ENCODE measurements at places on chromosomes 7 and 10.

- no peak for DNase-seq
These were observed 60.8 kb upstream of the SMNDC1 start for GRCh38 chr10:110365356-110366143.

DNA sequence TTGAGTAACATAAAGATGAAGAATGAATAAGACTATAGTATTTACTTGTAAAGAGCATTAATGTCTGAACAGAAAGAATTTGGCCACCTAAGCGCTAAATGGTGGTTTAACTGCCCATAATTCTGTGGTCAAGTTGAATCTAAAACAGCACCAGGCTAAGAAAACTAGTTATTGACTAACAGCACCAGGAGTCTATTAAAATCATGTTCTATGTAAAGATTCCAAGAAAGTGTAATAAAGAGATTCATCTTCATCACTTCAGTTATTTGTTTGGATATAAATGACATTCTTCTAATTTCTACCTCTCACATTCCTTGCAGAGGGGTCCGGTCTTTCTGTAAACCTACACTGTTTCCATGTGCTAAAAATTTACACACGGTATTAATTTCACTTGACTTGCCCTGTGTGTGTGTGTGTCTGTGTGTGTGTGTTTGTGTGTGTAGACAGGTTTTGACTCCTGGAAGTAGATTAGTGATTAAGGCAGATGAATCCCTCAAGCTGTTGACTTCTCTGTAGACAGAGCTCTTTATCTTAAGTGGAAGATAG is 84.4 kb downstream of the KLF6 start:
- DNase-seq: no peak

GRCh38 chr7:52565974-52566373 is 469.5 kb upstream of the POM121L12 start:
- DNase-seq: no peak

DNA sequence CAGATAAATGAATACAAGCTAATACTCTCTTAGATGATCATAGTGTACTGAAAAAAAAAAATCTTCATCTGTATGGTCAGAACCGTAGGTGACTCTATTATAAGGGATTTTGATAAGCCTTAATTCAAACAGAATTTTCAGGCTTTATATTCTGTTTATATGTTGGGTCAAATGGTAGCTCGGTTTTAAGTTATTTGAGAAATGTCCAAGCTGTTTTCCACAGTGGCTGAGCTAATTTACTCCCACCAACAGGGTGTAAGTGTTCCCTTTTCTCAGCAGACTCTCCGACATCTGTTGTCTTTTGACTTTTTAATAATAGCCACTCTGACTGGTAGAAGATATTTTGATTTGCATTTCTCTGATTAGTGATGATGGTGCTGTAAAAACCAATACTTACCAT is 328.8 kb upstream of the MAGI2 start:
- DNase-seq: peak; percentile 78

DNA sequence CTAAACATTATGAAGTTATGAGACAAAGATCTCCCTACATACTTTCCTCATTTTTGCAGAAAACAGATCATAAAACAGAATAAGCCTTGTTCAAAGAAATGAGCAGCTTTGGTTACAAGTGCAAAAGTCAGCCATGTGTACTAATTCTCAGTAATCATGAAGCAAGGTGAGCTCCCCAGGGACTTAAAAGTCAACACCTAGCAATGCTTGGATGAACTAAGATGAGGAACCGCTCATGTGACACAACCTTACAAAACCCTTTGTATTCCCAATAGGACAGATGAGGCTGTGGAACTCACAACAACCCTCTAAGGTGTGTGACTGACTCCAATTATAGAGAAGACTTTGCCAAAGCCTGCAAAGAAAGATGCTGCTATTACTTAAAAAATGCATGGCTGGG is 154.5 kb downstream of the SLC25A13 start:
- DNase-seq: no peak

GRCh38 chr10:118374404-118374803 is 32.3 kb upstream of the FAM204A start:
- peak; percentile 3 for DNase-seq

DNA sequence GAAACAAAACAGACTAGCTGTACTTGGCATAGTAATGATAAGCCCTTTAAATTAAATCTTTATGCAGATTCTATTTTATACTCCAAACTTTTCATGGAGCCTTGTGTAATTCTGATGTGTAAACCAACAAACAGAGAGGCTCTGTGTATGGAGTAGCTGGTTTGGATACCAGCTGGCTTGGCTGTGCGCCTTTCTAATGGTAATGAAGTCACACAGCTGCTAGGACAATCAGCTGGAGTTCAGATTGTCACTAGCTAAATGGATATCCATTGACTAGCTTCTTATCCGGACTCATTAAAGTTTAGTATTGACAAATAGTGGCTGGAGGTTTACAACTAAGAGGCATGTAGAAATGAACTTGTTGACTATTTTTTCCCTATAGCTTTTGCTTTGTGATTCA is 398.4 kb downstream of the DGKB start:
- no peak for DNase-seq

DNA sequence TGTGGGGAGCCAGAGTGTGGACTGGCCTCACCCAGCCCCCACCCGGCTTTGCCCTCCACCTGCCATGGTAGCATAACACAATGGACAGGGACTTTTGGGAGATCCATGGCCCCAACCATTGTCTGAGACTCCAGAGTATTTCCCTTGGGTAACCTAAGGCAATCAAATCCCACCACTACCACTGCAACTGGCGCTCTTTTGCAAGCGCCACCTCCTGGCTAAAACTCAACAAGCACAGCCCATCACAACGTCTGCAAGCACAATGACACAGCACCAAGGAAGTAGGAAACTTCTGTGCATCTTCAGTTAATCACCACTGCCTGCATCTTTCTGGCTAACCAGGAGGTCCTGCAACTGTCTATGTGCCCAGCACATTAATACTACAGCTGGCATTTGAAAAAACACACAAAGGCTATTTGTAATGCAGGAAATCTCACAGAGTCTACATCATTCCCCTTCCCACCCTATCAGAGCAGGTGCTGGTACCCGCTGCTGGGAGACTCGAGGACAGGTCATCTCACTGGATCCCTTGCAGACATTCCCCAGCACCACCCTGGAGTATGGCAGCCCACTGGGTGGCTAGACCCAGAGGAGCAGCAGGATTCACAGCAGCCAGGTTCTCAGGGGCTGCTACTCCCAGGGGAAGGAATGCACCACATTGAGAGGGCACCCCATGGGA is 27.7 kb downstream of the ANKRD26 start:
- DNase-seq: no peak

DNA sequence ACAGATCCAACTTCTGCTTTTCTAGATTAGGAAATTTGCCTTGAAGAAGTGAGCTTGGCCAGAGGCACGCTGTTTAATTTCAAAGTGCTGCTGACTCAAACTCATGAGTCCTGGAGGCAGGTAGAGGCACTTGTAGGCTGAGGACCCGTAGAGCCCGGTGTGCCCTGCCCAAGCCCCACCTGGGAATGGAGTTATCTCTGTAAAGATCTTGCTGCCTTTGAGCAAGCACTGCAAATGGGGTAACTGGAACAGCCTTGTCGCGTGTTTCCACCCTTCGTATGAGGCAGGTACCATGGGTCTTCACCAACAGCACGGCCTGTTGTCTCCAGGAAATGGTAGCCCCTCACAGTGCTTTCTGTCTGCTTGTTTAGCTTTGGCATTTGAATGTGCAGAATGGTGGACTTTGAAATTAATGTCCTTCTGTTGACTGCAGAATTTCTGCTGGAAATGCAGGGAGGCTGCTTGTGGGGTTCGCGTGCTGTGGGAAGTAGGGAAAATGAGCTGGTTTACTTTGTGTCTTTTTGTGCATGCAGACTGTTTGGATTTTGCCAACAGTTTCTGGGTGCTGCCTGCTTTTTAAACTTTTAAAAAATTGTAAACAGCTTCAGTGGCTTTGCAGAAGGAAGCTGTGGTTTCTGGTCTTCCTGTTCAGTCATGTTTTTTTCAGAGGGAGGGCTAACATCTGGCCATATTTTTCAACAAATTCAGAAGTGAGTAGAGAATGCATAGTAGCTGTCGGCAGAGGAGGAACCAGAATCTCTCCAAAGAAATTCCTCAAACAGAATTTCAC is 27.2 kb downstream of the CCM2 start:
- peak; percentile 3 for DNase-seq

DNA sequence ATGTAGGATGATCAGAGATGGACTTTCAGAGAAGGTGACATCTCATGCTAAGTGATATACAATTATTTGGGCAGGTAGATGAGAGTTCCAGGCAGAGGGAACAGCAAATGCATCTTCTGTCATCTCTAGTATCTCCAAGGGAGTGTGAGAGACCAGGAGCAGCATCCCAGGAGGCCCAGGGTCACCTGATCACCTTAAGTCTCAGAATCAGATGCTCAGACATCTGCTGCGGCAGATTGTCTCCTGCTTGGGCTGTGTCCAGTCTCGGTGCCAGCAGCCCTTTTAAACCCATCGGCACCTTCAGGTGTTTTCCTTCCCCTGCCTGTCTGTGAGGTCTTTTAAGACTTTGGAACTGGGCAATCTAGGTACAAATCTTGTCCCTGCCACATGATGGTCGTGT is 690.6 kb downstream of the LRMDA start:
- no peak for DNase-seq

DNA sequence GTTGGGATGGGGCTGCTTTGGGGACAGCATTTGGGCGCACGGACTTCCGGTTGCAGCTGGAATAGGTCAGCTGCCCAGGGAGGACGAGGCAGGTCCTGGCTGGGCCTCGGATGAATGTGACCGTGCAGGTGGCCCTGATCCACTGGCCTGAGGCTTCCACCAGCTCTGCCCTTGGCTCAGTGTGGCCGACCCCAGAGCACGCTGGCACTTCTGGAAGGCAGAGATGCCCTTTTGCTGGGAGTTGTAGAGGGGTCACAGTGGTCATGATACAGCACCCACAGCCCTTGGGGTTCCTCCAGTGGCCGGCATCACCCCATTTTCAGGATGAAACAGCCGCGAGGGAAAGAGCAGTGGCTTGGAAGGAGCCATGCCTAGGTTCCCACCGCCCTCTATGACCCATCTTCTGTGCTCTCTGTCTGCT is 19.0 kb downstream of the ADCY1 start:
- DNase-seq: no peak

- DNase-seq: no peak
These were observed 123.2 kb upstream of the LANCL2 start for GRCh38 chr7:55241958-55242357.

GRCh38 chr7:157355784-157356511 is 19.1 kb downstream of the DNAJB6 start:
- DNase-seq: peak; percentile 61

Measured in amniotic epithelial cell (primary cell).